ENCODE measurements at places on chromosomes 1 and 21.
A peak's percentile ranks its signal among the peaks of the same experiment; 100 is the strongest.

- no peak for DNase-seq
Measured at GRCh38 chr1:61119085-61119484, 36.7 kb downstream of the NFIA start.

GRCh38 chr1:206738370-206739366, 31.9 kb upstream of the IL19 start:
- no peak for DNase-seq

DNA sequence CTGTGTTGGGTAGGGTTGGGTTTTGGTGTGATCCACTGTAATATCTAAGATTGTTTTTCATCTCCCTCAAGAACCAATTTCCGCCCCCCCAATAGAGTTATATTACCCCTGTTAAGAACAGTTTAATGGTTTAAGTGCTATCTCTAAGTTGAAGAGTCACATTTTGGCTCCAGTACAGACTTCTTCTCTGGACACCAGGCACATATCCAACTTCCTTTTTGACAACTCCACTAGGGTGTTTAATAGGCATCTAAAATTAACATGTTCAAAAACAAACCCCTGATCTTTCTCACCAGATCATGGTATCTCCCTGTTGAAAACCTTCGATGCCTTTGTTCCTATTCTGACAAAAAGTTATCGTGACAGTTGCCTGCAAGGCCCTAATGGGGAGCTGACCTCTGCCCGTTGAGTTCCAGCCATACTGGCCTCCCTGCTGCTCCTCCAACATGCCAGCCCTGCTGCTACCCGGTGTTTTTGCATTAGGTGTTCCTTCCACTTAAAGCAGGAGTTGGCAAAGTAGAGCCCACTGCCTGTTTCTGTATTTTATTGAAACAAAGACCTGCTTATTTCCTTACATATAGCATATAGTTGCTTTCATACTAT, 18.6 kb downstream of the USP24 start:
- no peak for DNase-seq

GRCh38 chr1:153231785-153232184, 14.4 kb downstream of the PRR9 start:
- no peak for DNase-seq

DNA sequence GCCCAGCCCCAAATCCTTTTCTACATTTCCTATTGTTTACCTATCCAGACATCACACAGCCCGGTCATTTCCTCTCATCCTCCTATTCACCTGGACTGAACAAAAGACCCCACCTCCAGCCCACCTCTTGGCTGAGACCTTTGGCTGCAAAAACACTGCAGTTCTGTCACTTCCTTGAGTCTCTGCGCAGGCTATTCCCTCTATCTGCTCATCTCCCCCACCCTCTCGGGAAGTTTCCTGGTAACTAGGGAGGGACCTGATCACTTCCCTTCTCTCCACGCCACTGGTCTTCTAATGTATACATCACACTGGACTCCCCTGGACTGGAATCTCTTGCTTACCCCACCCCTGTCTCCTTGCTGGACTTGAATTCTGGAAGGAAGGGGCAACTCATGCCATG, 5.3 kb downstream of the HTR1D start:
- DNase-seq = no peak

- no peak for DNase-seq
Measured at GRCh38 chr1:159960721-159961381, 6.8 kb upstream of the SLAMF9 start.

DNA sequence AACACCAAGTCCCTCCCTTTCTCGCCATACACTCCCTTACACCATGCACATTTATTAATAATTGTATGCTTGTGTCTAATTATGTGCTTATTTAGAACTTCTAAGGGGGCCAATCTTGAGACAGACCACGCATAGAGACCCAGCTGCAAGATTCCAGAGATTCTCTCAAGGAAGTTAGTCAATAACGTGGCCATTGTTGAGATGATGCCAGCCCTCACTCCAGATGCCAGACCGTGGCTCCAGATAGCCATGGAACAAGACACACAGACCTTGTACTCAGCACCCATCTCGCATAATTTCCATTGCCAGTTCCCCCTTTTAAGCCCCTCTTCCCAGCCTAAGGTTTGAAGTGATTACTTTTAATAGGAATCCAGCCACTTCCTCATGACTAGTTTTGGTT, 62.4 kb downstream of the DIRAS3 start:
- no peak for DNase-seq

- no peak for DNase-seq
Measured at GRCh38 chr1:223161321-223161720, 18.3 kb upstream of the TLR5 start.

DNA sequence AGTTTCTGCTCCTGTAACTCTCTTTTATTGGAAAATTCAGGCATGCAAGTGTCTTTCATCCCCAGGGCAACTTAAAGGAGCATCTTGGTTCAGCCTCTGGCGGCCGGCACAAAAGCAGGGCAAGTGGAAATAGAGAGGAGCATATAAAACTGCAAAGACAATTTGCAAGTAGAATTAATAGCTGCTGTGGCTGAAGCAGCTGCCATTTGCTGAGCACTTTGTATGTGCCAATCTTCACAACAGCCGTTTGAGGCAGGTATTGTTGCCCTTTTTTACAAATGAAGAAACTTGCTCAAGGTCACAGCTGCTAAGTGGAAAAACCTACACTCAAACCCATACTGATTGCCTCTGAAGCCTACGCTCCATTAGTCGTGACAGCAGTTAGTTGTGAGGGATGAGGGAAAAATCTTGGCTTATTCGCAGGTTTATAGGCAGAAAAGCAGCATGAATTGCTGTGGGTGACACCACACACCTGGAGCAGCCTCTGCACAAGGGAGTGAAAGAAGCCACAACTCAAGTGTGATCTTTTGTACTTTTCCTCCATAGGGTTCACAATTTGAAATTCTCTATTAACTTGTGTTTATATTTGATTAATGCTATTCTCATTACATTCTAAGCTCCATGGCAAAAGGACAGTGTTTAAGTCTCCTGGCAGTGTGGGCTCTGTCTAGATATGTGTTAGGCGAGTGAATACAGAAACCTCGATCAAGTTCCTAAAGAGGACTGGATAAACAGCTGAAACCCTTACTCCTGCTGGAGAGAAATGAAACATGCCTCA, 99.0 kb upstream of the BEND5 start:
- no peak for DNase-seq

GRCh38 chr1:225378880-225379279, 49.0 kb downstream of the LBR start:
- peak; percentile 33 for DNase-seq

DNA sequence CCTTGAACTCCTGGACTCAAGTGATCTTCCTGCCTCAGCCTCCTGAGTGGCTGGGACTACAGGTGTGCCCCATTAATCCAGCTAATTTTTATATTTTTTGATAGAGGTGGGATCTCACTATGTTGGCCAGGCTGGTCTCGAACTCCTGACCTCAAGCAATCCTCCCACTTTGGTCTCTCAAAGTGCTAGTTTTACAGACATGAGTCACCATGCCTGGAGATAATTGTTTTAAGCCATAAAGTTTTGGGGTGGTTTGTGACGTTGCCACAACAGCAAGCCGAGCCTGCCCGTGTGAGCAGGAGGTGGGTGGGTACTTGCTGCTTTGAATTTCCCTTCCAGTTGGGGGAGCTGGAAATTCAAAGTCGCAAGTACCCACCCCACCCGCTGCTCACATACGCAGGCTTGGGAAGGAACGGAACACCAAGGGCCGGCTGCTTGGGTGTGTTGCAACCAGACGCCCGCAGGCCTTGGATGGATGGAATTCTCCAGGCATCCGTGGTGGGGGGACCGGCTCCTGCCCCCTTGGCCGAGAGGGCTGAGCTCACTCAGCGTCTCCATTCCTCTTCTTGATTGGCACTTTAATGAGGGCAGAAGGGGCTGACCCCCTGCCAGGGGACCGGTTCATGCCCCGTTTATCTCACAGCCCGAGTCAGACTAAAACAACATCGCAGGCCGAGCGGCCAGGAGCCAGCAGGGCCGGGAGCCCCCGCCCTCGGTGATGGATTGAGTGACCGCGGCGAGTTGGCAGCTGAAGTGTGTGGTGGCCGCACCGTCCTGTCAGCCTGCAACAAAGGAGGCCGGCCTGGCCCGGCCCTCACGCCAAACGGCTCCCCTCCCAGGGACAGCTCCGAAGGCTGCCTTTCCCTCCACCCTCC, 78.1 kb downstream of the DHRS3 start:
- peak; percentile 86 for DNase-seq

DNA sequence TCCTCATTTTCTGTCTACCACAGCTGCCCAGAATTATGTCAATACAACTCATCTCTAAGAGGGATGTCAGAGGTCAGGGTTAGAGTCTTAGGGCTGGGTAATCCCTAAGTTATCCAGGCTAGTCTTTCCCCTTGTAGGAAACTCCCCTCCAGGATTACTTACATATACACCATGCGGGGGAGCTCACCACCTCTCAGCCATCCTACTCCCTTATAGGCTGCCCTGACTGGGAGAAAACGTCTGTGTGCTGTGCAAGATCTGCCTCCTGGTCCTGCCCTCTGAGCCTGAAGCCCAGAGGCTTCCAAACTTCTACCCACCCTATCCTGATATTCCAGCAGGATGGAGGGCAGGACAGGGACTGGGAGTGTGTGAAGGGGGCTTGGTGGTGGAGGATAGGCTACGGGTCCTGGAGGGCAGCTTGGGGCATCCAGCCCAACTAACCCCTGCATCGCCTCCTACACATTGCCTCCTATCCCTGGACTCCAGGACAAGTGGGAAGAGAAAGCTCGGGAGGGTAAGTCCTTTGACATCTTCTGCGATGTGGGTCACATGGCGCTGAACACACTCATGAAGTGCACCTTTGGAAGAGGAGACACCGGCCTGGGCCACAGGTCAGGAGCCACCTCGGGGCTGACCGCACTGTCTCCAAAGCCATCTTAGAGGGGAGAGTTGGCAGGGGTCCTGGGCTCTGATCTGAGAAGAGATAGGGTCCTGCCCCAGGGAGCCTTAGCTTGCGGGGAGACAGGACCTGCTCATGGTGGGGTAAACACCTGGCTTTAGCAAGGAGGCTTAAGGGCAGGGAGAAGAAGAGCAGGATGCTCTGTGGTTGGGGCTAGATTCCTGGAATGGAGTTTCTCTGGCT, 14.4 kb downstream of the CYP4B1 start:
- DNase-seq = no peak

DNA sequence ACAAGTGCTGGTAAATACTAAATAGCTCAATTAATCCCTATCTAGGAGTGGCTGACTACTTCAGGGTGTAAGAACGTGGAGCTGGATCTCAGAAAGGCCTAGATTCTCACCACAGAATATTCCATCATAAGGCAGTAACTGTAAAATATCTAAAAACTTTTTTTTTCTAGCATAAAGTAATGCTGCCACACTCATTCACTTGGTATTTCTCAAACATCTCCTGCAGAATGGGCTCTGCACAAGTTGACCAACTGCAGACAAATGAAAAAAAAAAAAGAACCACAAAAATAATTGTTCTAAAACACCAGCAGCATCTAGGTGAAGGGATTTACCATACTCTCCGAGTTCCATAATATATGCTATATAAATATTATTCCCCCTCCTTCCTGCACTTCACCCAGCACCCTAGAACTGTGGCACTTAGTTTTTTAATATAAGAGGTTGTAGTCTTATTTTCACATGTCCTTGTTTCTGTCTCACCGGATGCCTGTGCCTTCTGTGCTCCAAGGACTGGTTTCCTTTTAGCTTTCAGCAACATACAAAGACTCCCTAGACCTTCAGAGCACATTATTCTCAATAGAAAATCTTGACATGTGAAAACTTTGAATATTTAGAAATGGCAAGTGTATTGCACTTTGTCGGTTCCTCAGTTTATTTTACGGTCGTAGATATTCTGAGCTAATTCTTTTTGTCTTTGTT, 8.9 kb downstream of the VSIG8 start:
- DNase-seq = no peak

DNA sequence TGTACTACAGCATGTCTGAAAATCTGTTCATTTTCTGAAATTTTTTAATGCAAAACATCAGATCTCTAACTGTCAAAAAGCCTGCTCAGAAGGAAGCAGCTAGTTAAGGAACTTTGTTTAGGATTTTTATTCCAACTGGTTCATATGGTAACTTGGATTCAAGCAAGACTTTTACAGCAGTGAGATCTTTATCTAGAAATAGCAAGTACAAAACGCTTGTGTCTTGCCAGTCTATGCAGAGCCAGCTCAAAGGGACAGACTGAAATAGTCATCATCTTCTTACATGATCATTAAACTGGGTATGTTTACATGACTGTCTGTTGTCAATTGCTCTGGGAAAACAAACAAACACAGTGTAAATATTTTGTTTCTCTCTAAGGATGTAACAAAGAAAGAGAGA, 37.6 kb downstream of the DDAH1 start:
- DNase-seq = no peak

- DNase-seq = no peak
Measured at GRCh38 chr1:160340866-160341265, 2.2 kb downstream of the COPA start.

- DNase-seq = no peak
Measured at GRCh38 chr1:53324321-53324720, 3.5 kb downstream of the LRP8 start.

DNA sequence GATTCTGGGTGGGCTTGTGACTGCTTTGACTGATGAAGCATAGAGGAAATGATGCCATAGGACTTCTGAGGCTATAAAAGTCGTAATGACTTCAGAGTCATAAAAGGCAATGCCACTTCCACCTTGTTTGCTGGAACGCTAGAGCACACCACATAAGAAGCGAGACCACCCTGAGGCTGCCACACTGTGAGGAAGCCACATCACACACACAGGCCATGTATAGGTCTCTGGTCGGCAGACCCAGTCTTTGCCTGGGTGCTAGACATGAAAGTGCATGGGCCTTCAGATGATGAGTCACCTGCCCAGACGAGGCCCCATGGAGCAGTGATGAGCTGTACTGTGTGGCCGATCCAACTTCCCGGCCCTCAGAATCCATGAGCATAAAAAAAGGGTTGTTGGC, 14.2 kb upstream of the KANK4 start:
- no peak for DNase-seq

GRCh38 chr1:185152187-185152767, 4.5 kb downstream of the TRMT1L start:
- no peak for DNase-seq

GRCh38 chr1:209767096-209767495, 11.2 kb downstream of the TRAF3IP3 start:
- no peak for DNase-seq

DNA sequence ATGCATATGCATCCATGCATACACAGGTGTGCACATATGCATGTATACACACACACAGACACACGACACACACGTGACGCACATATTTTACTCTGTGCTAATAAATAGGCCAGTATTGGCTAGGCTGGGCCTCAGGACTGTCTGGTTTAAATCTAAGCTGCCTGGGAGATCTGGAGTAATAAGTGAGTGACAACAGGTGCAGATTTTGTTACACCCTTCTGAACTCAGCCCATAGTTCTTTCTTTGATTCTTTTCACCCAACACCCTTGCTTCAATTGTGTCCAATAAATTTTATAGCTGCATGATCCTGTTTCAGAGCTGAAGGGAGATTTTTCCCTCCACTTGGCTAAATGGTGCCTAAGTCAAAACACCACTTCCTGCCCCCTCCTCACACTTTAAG, 132.8 kb downstream of the FGGY start:
- DNase-seq = no peak

- DNase-seq = no peak
Measured at GRCh38 chr1:55225228-55225627, 10.1 kb upstream of the USP24 start.
